ENCODE measurements at places on chromosomes 3 and 15.

- DNase-seq: no peak
These were observed 5.2 kb downstream of the TLE3 start for GRCh38 chr15:70092464-70093027.

DNA sequence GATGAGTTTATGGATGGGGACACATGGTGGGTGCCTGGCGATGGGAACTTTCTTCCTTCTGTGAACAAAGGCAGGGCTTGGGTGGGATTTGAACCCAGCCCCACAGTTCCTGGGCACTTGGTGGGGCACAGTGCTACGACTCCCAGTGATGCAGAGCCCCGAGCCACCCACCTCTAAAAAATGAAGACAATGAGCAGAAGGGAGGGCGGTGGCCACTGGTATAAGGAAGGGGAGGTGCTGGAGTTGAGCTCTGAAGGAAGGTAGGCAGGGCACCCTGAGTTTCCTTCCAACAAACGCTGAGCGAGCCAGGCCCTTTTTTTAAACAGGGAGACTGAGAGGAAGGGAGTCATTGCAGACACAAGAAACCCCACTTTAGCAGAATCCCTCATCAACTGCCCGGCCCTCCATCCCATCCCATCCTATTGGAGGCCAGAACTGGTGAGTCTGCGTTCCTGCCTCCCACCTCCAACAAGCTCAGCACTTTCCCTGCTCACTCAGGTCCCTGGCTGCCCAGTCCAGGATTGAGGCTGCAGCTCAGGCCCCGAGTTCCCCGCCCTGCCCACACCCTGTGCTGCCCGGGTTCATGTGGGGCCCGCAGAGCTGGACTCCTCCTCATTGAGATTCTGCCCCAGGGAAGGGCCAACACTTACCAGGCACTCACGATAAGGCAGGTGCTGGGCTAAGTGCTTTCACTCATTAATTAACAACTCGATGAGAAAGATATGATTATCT, 57.3 kb downstream of the LINGO1 start:
- no peak for DNase-seq

- no peak for DNase-seq
These were observed 153.9 kb downstream of the PCCB start for GRCh38 chr3:136404056-136404455.

- DNase-seq: no peak
These were observed 344.2 kb upstream of the ROPN1 start for GRCh38 chr3:124336067-124336656.

DNA sequence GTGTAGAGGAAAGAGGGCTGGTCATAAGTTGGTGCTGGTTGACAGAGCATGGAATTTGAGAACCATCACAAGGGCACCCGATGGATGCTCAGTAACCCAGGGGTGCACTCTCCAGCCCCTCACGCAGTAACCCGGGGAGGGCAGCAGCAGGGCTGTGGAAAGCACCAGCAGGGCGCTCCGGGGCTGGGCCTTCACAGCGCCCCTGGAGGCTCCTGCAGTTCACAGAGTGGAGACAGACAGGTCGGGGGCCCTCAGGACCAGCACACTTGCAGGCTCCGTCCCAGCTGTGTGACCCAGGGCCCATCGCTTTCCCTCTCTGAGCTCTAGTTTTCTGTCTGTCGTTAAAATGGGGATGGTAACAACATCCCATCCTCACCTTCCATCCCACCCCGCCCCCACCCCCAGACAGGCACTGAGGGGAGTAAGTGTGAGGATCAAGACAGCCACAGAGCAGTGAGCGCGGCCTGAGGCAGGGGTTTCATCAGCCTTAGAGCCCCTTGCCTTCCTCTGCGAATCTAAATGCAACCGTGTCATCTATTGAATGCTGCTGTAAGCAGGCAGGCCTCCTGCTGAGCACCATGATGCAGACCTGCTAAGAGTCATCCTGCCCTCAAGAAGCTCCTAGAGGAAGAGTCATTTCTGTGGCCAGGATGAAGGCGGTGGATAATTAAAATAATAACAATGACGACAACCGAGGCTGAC, 90.2 kb upstream of the LINGO1 start:
- DNase-seq: no peak

DNA sequence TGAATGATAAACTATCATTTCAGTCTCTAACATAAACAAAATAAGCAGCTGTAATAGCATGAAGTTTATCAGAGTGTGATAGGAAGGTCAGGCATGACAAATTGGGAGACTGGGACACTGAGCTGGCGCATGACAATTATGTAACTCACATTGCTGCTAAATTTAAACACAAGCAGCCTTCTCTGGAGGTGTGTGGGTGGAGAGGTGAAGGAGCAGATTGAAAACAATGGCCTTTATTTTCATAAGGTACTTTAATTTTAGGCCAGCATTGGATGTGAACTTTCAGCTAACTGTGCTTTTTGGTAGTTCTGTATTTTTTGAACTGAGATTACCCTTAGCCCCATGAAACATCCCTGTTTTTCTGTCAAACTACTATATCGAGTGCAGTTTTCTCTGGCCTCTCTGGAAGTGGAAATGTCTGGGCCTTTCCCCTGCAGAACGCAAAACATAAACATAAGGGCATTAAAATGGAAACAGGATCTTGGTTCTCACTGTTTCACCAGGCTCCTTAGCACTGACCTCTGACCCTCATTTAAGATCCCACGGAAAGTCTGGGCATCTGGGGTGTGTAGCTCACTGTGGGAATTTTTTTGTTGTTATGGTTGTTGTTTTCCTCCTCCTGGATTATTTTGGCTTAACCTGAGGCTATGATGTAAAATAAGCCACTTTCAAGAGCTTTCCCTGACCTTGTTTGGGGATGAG, 160.1 kb upstream of the DPH6 start:
- DNase-seq: no peak
